Hematopoietic multipotent progenitor cell treated with erythropoietin and hydrocortisone succinate and interleukin-3 and kit ligand, for 15 days (in vitro differentiated cells): ENCODE measurements at places on chromosomes 12 and 14.

DNA sequence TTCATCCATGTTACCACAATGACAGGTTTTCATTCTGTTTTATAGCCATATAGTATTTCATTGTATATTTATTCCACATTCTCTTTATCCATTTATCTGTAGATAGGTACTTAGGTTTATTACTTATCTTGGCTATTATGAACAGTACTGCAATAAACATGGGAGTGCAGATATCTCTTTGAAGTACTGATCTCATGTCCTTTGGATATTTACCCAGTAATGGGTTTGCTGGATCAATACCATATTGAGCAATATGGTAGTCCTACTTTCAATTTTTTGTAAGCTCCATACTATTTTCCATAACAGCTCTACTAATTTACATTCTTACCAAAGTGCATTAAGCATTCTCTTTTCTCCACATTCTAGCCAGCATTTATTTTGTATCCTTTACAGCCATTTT, 235.8 kb upstream of the ALG10 start:
- DNase-seq, result no peak

DNA sequence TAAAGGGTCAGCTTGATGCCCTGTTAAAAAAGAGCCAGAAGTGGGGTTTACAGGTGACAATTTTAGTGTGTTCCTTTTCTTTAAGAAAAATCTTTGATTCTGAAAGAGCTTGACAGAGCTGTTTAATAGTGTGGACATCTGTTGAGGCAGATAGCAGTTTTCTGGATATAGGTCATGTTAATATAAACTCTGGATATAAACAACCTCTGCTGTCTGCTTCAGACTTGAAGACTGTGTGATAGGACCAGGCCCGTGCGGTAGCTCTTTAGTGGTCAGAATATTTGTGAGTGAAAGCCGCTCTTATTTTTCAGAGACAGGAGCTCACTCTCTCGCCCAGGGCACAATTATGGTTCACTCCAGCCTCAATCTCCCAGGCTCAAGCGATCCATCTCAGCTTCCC, 439.9 kb upstream of the RGS6 start:
- no peak for DNase-seq

GRCh38 chr12:46556819-46557524, 184.4 kb upstream of the SLC38A2 start:
- DNase-seq, result no peak

GRCh38 chr12:127238107-127238506, 1028.9 kb upstream of the TMEM132C start:
- no peak for DNase-seq

GRCh38 chr12:97425802-97426491, 36.7 kb upstream of the RMST start:
- DNase-seq, result no peak

GRCh38 chr12:69949311-69950002, 124.4 kb downstream of the MYRFL start:
- DNase-seq, result no peak
